ENCODE measurements at places on chromosomes 5 and 9. TPM values are rescaled to one million over a fixed set of nuclear protein-coding genes. Genes with fewer than 3 reads are reported as not detected.

DNA sequence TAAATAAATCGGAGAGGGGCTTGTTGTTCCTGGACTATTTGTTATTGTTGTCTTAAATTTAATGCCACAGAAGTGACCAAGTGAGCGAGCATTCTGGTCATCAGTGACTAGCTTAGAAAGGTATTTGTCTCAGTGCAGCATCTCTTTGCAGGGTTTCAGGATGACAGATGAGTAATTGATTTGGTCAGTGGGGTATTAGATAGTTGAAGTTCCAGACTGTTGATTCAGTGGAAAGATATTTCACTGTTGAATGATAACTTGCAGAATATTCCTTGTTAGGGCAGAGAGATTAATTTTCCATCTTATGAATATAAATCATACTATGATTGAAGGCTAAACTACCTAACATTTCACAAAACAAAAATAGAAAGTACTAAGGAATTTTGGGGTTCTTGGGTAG lies 122.4 kb downstream of the TRIO start:
- DNase-seq: no peak

DNA sequence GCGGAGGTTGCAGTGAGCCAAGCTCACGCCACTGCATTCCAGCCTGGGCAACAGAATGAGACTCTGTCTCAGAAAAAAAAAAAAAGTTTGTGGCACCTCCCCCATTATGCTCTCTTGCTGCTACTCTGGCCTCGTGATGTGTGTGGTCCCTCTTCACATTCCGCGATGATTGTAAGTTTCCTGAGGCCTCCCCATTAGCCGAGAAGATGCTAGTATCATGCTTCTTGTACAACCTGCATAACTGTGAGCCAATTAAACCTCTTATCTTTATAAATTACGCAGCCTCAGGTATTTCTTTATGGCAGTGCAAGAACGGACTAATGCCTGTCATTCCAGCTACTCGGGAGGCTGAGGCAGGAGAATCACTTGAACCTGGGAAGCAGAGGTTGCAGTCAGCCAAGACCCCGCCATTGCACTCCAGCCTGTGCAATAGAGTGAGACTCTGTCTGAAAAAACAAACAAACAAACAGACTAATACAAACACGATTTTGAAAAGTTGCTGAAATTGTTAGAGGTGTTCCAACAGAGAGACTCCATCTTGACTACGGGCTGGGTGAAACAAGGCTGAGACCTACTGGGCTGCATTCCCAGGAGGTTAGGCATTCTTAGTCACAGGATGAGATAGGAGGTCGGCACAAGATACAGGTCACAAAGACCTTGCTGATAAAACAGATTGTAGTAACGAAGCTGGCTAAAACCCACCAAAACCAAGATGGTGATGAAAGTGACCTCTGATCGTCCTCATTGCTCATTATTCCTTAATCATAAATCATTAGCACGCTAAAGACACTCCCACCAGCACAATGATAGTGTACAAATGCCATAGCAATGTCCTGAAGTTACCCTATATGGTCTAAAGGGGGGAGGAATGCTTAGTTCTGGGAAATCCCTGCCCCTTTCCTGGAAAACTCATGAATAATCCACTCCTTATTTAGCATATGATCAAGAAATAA lies 8.3 kb upstream of the AFF4 start:
- no peak for DNase-seq

- no peak for DNase-seq
Measured at GRCh38 chr9:136728548-136729123, 14.1 kb downstream of the LCN10 start.

- DNase-seq: no peak
Measured at GRCh38 chr9:109471475-109472393, 26.4 kb downstream of the PTPN3 start.

GRCh38 chr9:114434878-114435311 lies 47.1 kb upstream of the AKNA start:
- DNase-seq: no peak

- DNase-seq: no peak
Measured at GRCh38 chr9:98949565-98949964, 5.9 kb downstream of the COL15A1 start.

- no peak for DNase-seq
Measured at GRCh38 chr9:85501456-85501855, 240.3 kb downstream of the AGTPBP1 start.

DNA sequence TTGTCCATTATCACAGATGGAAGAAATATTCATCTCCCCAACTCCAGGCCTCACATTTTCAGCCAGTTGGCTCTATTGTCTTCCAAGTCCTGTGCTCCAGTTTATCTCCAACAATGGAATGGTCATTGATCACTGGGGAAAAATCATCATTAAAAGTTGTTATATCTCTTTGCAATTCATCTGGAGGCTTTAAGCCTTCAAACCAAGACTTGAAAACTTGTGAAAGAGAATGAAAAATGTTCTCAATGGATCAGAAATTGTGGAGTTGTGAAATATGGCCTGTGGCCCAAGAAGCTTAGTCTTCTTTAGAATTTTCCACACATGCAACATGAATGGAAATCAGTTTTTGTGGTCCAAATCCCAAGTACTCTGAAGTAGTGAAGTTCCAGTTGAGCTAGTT lies 569.6 kb downstream of the EBF1 start:
- DNase-seq: no peak

GRCh38 chr5:141915881-141916336 lies 7.8 kb upstream of the DELE1 start:
- DNase-seq: no peak

GRCh38 chr5:78661691-78662090 lies 13.1 kb upstream of the LHFPL2 start:
- DNase-seq: no peak

GRCh38 chr9:126642839-126643238 lies 29.1 kb downstream of the LMX1B start:
- DNase-seq: no peak

GRCh38 chr9:111970827-111971226 lies 74.2 kb downstream of the UGCG start:
- DNase-seq: no peak

DNA sequence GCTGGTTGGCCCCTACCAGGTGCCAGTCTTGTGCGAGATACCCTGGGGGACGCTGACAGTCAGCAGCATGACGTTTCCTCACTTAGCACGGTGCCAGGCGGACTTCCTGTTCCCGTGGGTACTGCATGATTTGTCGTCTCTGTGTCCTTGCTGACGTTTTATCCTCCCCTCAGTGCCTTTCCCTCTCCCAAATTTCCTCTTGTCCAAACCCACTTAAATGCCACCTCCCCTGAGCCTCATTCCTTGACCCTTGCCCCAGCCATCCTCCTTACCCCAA lies 60.6 kb upstream of the SAP30L start:
- DNase-seq: no peak

DNA sequence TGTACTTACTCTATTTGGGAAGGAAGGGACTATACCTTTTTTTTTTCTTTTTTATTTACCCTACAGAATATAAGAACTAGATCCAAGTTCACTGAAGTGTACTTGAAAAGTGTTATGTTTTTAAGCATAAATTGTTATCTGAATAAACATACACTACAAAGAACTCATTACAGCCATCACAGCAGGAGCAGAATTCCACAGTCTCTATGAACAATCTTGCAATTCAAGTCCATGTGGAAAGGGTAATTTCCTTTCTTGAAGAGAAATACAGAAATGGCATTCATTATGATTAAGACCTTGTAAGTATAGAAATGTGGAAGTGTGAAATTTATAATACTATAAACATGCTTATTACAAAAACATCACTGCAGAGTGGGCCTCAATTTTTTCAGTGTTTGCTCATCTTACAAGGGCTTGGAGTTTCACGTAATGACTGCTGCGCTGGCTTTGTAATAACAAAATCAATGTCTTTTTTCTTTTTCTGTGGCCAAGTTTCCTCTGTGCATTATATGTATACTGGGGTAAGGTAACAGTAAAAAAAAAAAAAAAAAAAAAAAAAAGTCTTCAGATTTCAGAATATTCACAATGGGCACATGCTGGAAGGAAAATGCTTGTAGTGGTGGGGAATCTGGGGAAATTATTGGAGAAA lies 77.0 kb upstream of the GNA14 start:
- no peak for DNase-seq

- no peak for DNase-seq
Measured at GRCh38 chr5:135671052-135671705, 92.4 kb upstream of the CXCL14 start.

DNA sequence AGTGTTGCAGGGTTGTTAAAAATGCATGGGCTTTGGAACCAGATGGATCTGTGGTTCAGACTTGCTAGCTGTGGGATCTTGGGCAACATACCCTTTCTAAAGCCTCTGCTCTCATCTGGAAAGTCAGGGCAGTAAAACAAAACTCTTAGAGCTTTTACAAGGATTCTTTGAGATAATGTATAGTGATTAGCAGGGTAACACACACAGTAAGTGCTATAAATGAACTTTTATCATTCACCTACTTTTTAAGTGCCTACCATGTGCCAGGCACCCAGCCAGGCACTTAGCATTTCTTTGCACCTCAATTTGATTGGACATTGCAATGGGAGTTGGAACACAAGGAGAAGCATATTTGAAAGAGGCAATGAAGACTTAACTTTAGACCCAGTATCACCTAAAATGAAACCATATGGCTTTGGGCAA lies 208.6 kb upstream of the PAPPA start:
- no peak for DNase-seq

- DNase-seq: no peak
Measured at GRCh38 chr9:134286471-134287245, 39.6 kb upstream of the RXRA start.

DNA sequence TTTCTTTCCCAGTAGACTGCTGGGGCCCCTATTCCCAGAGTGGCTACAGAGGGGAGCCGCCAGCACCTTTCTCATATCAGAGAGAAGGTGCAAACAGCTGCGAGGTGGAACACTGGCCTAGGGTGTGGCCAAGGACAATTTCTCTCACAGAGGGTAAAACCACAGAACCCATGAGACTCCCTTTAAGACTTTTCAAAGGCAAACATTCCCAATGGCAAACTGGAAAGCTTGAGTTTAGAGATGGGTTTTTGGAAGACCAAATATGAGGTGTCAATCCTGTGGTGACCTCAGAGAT lies 335.1 kb upstream of the PIK3R1 start:
- no peak for DNase-seq

- DNase-seq: no peak
Measured at GRCh38 chr5:13246053-13246452, 698.4 kb downstream of the DNAH5 start.

GRCh38 chr9:16112116-16112515 lies 559.3 kb downstream of the CCDC171 start:
- DNase-seq: no peak

- DNase-seq: no peak
Measured at GRCh38 chr5:63655043-63655442, 307.2 kb downstream of the HTR1A start.

DNA sequence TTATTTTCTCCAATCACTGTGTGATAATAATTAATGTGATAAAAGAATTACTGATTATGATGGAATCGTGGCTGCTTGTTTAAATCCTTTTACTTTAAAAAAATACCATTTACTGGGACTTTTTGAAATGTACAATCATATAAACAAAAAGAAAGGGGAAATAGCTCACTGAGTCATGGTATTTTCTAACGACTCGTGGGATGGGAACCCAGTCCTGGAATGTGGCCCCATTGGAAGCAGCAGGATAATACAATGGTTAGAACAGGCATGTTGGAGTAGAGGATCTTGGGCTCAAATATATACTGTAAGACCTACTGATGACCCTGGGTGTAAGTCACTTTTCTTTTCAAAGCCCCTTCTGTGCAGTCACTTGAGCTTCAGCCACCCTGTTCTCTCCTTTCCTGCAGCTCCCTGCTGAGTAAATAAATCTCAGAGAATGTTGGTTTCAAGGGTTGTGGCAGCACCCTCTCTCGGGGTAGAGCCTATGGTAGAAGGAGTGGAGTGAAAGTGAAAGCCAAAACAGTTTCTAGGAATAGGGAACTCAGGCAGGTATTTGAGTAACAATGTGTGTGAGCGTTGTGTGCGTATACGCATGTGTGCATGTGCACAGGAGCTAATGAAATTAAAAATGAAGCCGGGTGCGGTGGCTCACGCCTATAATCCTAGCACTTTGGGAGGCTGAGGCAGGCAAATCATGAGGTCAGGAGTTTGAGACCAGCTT lies 40.8 kb upstream of the LARP1 start:
- DNase-seq: no peak

GRCh38 chr5:54002779-54003178 lies 307.6 kb downstream of the ARL15 start:
- DNase-seq: no peak

DNA sequence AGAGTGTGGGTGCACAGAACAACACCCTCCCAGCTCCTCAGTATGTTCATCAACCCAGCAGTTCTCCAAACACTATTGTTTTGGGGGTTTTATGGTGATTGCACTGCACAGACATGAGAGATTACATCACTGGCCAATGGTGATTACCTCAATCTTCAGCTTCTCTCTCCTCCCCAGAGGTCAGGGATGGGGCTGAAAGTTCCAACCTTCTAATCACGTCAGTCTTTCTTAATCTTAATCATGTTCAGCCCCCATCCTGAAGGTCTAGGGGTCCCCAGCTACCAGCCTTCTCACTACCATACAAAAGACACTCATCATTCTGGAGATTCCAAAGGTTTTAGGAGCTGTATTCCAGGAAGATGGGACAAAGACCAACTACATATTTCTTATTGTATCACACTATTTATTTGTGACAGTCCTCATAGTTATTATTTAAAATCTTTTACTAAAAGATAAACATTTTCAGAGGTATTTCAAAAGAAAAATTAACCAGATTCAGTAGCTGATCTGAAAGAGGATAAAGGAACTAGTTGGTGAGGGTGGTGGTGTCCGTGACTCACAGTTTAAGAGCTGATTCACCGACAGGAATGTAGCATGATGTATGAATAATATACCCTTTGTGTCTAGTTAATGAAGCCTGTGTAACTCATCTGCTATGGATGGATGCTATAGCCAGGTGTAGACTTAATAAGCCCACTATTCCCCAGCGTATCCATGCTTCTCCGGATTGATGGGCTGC lies 35.6 kb downstream of the RASEF start:
- no peak for DNase-seq

Gene LRRC19
- 0.06 TPM for polyA plus RNA-seq

Gene GGTA1
- not detected for polyA plus RNA-seq

Gene TNPO1
- 47.6 TPM for polyA plus RNA-seq

Gene CCL27
- polyA plus RNA-seq: not detected

Gene SPATA24
- polyA plus RNA-seq: 4.3 TPM

Gene ACOT12
- polyA plus RNA-seq: not detected

Gene DND1
- 0.17 TPM for polyA plus RNA-seq

Gene FOXI1
- polyA plus RNA-seq: not detected

Gene C9orf50
- not detected for polyA plus RNA-seq

Gene OLFM1
- not detected for polyA plus RNA-seq

Gene GRIA1
- not detected for polyA plus RNA-seq

Gene PCDHB7
- polyA plus RNA-seq: not detected

Gene RNF208
- not detected for polyA plus RNA-seq

Gene NOL8
- 26.7 TPM for polyA plus RNA-seq

Gene SNX18
- 3.2 TPM for polyA plus RNA-seq

Data from naive thymus-derived CD8-positive, alpha-beta T cell (primary cell).